ENCODE measurements at places on chromosomes 2 and 18.

GRCh38 chr2:111703759-111704158 lies 180.2 kb downstream of the ANAPC1 start:
- no peak for DNase-seq

GRCh38 chr2:54859997-54860701 lies 136.7 kb downstream of the EML6 start:
- no peak for DNase-seq

DNA sequence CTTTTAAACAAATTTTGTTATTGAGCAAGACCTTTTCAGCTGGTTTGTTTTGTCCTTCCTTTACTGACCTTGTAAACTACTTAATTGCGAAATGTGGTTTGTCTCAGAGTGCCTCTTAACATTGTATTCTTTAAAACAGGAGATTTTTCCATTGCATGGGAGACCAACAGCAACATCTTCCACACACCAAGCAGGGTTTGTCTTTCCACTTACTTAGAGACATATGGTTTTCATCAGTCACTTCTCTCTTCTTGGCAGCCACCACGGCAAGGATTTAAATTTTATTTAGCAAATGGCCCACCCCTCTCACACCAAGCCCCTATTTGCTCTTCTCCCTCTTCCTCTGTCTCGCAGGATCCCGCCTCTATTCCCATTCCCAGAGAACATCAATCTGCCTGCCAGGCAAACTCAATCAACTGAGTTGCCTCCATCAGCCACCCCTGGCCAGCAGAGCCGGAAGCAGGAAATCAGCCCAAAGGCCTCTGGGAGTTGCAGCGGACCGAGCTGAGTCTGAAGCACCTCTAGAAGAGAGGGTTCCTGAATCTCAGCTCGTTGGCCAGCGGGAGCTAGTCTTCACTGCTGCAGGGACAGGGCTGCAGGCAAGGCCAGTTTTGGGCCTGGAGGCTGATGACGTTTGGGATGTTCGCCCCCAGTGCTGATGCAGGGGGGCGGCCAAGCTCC lies 11.3 kb upstream of the CIB4 start:
- no peak for DNase-seq

GRCh38 chr2:37168217-37168981 lies 11.6 kb upstream of the EIF2AK2 start:
- no peak for DNase-seq

GRCh38 chr2:204407204-204408014 lies 137.9 kb upstream of the PARD3B start:
- no peak for DNase-seq

DNA sequence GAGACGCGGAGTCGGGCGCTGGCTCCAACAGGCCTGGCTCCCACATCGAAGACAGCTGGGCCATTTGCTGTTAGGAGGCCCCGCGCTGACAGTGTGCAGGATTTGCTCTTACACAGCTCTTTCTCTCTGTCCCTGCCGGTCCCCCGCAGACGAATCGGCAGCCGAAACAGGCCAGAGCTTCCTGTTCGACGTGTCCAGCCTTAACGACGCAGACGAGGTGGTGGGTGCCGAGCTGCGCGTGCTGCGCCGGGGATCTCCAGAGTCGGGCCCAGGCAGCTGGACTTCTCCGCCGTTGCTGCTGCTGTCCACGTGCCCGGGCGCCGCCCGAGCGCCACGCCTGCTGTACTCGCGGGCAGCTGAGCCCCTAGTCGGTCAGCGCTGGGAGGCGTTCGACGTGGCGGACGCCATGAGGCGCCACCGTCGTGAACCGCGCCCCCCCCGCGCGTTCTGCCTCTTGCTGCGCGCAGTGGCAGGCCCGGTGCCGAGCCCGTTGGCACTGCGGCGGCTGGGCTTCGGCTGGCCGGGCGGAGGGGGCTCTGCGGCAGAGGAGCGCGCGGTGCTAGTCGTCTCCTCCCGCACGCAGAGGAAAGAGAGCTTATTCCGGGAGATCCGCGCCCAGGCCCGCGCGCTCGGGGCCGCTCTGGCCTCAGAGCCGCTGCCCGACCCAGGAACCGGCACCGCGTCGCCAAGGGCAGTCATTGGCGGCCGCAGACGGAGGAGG lies 3.5 kb downstream of the GDF7 start:
- no peak for DNase-seq

Measured in esophagus squamous epithelium (tissue), 5 donors.